ENCODE measurements at places on chromosomes 4 and X.

DNA sequence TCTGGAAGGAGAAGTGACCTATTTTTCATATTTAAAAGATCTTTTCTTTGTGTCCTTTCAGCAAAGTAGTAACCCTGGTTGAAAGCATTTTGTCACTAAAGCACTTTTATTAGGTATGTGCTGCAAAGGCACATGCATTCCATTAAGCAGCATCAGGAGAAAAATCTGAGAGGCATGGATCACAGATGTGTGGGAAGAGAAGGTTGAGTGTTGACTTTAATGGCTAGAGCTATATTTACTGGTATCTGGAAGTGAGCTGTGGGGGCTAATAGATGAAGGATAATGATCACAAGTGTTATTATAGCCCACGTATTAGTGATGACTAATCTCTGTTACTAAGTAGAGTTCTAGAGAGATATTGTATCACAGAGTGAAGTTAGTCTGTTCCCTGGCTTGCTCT, 1520.7 kb downstream of the ARAP2 start:
- DNase-seq, result no peak

DNA sequence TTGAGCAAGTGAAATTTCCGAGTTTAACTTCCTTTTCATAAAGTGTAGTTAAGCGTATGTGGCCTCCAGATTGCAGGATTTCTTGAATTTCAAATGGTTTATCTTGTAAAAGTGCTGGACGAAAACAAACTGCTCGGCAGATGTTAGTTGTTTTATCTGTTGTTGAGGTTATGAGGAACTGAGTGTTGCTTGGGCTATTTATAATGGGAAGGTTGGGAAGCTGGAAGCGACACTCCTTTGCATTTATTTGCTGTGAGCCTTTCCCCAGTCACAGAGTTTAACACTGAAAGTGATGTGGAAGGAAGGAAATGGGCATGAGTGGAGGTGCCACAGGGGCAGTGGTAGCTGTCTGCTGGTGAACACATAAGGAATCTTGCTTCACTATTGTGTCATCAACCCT, 284.9 kb downstream of the PCDH7 start:
- no peak for DNase-seq

- DNase-seq, result no peak
Observed at GRCh38 chr4:17667253-17667652, 52.8 kb downstream of the MED28 start.

DNA sequence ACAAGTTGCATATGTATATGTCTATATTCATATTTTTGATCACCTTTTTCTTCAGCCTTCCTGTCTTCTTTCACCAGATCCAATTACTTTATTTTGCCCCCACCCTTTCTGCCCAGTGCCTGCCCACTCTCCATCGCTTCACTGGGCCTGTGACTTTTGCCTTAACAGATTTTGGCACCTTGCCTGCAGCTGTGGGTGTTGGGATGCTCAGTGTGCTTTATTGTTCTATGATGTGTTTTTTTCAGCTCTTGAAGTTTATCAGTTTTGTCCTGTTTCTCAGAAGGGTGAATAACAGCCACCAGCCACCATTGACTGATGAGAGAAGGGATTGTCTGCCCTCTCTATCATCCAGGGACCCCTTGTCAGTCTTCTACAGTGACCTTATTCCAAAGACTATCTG, 77.2 kb upstream of the GALNT7 start:
- DNase-seq, result no peak

DNA sequence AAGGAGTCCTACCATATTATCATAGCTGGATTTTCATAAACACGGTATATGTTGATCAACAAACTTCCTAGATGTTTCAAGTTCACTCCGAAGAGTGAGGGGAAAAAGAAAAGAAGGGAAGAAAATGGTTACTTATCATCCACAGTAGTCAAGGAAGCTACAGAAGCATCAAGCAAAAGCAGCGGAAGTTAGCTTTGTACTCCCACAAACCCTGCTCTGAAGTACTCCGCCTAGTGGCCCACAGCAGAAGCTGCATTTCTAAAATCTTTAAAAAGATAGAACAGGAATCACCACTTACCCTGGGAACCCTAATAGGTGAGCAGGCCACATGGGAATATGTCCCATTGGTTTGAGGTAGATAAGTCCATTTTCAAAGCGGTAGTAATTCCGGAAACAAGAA, 28.5 kb upstream of the FRG1 start:
- DNase-seq, result no peak

GRCh38 chr4:135382280-135382959, 1180.8 kb upstream of the PABPC4L start:
- no peak for DNase-seq

Data from GM19239 (cell line).